Activated CD8-positive, alpha-beta memory T cell treated with anti-CD3 and anti-CD28 coated beads for 1 hour (primary cell): ENCODE measurements at places on chromosomes 7 and 10.

DNA sequence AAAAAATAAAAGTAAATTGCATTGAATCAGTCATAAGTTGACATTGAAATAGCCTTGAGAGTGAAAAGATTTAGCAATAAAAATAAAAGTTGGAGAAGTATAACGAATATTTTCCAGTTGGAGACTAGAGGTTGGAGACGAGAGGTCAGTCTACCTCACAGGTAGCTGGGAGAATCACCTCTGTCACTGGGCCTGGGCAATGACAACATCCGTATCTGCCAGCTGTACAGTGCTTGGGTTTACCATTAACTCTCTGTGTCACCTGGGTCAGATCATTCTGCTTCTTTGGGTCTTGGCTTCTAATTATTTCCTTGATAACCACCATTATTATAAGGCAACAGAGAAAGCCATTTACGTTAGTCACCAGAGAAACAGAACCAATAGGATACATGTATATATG, 62.0 kb upstream of the STEAP4 start:
- DNase-seq: no peak

- no peak for DNase-seq
These were observed 82.3 kb downstream of the UNCX start for GRCh38 chr7:1314908-1315450.

- DNase-seq: no peak
These were observed 28.2 kb downstream of the IL15RA start for GRCh38 chr10:5949009-5949759.

- no peak for DNase-seq
These were observed 151.2 kb downstream of the MPP7 start for GRCh38 chr10:28151636-28152035.

GRCh38 chr7:149633976-149634945, 136.7 kb upstream of the ZNF746 start:
- DNase-seq: no peak

DNA sequence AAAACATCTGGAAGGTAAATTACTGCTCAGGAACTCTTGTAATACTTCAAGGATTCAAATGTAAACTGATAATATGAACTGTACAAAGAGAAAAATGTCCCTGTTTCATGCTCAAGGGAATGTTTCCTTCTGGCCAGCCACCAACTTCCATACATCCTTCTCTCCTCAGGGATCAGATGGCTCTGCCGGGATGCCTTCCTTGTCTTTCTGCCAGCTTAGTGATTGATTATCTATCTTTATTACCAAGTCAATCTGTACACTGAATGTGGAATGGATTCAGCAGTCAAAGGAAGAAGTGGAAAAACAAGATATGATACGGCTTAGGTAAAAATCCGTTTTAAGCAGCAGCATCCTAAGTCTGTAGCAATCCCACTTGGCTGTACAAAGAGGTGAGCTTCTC, 178.3 kb downstream of the PTN start:
- no peak for DNase-seq

GRCh38 chr10:19209319-19209718, 160.7 kb downstream of the MALRD1 start:
- DNase-seq: no peak

GRCh38 chr10:76341740-76342139, 910.3 kb downstream of the LRMDA start:
- DNase-seq: no peak

DNA sequence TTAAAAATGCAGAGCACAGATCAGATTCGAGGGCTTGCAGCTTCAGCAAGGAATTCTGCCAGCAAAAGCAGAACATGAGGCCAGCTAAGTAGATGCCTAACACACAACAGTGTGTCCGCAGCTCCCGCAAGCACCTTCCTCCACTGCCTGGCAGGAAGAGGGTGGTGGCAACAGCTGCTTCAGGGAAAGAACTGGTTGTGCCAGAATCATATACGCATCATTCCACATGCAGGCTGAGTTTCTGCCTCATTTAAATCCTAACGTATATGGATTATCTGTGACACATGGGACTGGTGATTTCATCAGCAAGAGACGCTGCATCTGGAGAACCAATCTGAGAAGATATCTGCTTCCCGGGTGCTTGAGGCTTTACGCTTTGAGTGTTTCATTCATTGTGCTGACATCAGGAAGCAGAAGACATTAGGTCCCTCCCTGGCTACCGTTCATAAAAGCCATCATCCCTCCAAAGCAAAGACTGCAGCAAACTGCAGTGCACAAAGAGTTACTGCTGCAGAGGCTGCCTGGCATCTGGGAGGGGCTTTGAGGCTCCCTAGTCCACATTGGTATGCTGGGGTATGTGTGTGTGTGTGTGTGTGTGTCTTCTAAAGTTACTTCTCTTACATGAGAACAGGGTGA, 78.8 kb downstream of the FAM13C start:
- DNase-seq: no peak

DNA sequence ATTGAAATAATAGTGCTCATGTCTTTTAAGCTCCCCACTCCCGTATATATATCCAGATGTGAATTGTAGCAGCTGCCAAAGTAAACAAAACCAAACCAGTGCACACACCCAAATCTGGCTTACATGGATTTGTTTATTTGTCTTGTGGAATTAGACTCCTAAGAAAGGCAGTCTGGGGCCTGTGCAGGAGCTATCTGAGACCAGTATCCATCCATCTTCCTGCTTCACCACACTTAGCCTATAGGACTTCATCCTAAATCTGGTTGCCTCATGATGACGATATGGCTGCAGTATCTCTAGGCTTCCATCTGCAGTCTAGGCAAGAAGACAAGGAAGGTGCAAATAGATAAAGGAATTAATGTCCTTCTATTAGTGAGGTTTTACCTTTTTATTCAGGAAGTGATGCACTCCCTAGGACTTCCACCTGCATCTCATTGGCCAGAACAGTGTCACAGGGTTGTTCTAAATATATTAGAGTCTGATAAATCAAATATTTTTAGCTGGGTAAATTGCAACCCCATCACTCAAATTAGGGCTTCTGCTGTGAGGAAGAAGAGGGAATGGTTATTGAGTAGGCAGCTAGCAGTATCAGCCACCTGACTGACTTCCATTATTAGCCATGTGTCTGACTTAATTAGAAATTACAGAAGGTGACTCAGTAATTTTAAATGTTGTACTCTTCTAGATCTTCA, 6.0 kb downstream of the WIPF3 start:
- DNase-seq: no peak

DNA sequence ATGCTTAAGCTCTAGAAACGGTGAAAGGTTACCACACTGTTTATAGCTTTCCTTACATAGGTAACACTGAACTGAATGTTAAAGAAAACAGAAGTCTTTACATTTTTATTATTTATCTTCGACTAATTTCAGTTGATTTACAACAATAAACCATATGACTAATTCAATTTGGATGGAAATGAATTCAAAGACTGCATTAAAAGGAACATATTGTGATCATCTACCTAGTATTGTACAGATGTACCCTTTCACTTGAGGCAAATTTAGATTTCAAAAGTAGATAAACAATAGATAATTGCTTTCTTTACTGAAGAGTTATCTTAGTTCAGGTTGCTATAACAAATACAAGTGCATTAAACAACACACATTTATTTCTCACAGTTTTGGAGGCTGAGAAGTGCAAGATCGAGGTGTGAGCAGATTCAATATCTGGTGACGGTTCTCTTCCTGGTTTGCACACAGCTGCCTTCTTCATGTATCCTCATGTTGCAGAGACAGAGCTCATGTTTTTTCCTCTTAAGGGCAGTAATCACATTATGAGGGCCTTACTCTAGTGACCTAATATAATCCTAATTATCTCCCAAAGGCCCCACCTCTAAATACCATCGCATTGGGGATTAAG, 15.0 kb upstream of the ARMC3 start:
- no peak for DNase-seq

- DNase-seq: no peak
These were observed 152.9 kb downstream of the HGF start for GRCh38 chr7:81616951-81617350.

GRCh38 chr7:50353201-50353600, 48.7 kb downstream of the IKZF1 start:
- DNase-seq: no peak

DNA sequence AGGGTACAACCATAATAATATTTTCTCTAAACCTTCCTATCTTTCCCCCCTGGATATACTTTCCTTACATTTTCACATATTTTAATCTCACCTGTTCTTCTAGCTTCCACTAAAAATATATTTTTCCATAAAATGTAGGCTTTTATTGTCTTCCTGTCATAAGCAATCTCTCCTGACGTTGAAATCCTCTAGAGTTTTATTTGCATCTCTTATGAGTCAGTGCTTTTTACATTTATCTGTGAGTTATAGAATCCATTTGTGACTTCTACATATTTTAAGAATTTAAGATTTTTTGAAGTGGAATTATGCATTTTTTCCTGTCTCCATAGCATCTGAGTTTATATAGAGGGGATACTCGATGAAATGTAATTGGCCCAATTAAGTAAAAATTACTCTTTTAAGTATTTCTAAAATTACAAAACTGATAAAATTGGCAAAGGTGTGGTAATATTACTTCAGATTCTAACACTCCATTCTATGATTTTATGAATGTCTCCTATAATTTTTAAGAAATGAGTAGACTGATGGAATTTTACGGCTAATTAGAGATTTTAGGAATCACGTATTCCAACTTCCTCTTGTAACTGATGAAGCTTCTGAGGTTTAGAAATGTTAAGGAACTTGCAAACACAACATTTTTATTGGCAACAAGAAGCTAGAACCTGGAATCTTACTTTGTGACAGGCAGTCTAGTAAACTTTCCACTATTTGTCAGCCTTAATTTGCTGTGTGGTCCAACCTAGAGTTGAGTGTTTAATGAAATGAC, 422.9 kb upstream of the SEMA3A start:
- DNase-seq: no peak

- no peak for DNase-seq
These were observed 83.0 kb upstream of the NPSR1 start for GRCh38 chr7:34575006-34575405.

GRCh38 chr7:125467996-125468854, 538.6 kb upstream of the POT1 start:
- DNase-seq: no peak

DNA sequence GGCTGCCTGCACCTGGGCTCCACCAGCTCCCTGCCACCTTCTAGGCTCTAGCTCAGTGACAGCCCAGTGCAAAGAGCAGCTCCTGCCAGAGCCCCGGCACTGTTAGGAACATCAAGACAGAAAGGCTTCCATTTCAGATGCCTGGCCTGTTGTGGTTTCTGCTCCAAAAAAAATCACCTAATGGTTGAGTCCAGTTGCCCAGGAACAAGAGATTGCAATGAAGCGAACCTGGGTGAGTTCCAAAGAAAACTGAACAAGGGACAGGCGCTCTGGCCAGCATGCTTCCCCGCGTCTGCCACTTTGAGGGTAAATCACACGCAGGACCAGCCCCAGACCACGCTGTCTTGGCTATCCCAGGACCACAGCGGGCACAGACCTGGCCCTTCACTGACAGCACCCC, 47.0 kb upstream of the RASGEF1A start:
- DNase-seq: no peak

- no peak for DNase-seq
These were observed 146.6 kb downstream of the SH3PXD2A start for GRCh38 chr10:103708627-103709288.

GRCh38 chr10:117375360-117376178, at the start of gene PDZD8:
PDZD8 (minus strand) TSS chr10:117375440; CDS start chr10:117375227, 213 bp downstream.
- DNase-seq: peak; percentile 95

- DNase-seq: no peak
These were observed 251.9 kb upstream of the PTER start for GRCh38 chr10:16184906-16185305.

DNA sequence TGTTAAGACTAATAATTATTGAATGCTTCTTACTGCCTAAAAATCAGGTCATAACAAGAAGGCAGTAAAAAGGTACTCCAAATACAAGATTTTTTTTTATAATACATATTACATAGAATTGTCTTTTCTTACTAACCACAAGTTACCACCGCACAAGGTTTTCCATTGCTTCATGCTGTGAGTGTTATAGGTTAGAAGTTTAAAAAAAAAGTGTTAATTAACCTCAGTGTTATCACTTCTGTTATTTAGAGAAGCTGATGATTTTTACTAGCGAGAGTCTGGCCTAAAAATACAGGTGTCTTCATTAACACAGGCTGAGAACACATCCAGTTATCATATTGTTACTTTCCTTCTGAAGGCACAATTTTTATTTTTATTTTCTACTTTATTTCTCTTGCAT, 1281.9 kb upstream of the CELF2 start:
- no peak for DNase-seq

GRCh38 chr7:142352543-142352942, 94.7 kb upstream of the PRSS58 start:
- no peak for DNase-seq

- DNase-seq: no peak
These were observed 501.0 kb upstream of the SORCS1 start for GRCh38 chr10:107665459-107665858.

DNA sequence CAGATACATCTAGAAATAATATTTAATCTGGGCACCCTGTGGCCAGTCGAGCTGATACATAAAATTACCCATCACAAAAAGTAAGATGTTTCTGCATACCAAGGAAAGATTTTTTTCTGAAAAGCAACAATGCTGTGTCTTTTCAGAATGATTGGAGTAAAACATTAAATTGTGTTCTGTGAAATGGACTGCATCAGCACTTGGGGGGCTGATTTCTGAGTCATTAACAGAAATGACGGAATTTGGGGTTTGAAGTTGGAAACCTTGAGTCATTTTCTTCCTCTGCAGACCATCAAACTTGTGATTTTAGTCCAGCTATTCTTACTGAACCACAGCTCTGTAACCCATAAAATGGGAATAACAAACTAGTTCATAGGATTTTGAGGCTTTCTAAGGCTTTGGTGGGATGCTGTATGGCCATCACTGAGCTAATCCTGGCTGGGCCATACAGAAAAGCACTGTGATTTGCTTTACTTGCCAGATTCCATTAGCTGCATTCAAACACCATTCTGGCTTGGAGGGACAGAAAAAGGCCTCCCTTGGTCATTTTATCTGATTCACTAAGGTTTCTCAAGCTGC, 739.4 kb upstream of the IGFBP3 start:
- DNase-seq: no peak

GRCh38 chr7:7032221-7032620, 150.1 kb upstream of the C1GALT1 start:
- DNase-seq: no peak

- DNase-seq: no peak
These were observed 33.5 kb upstream of the CPN1 start for GRCh38 chr10:100114976-100115770.

DNA sequence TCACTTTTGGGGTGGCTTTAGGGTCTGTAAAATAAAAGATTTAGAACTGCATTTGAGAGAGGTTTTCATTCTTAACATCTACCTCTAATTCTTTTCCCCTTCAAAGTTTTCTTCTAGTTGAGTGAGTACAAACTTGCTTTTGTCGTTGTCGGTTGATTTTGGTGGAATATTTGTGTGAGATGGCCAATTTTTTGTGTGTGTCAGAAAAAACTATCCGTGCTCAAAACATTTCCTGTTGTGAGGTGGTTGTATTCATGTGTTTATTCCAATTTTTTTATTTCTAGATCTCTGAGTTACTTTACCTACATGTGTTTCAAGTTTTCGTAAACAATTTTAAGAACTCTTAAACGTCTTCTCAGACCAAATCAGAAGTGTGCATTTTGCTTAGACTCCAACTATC, 1.6 kb downstream of the AHR start:
- no peak for DNase-seq
